ENCODE measurements at places on chromosomes 3 and 15. TPM values are rescaled to one million over a fixed set of nuclear protein-coding genes. Genes with fewer than 3 reads are reported as not detected.

SI gene
- total RNA-seq, result not detected

GOLGA8J gene
- total RNA-seq, result not detected

NANOGP8 gene
- not detected for total RNA-seq

CLDN16 gene
- 0.38 TPM for total RNA-seq

ACAD9 gene
- 43.4 TPM for total RNA-seq

TMCO5A gene
- total RNA-seq, result not detected

CCR9 gene
- total RNA-seq, result not detected

SLC9C1 gene
- total RNA-seq, result not detected
